Stimulated activated CD8-positive, alpha-beta memory T cell treated with anti-CD3 and anti-CD28 coated beads, Interleukin-7, amount 100 ng/mL, for 24 hours (primary cell): ENCODE measurements at places on chromosomes 3 and 15.

- DNase-seq = no peak
Measured at GRCh38 chr15:74845581-74845980, 2.6 kb upstream of the ULK3 start.

DNA sequence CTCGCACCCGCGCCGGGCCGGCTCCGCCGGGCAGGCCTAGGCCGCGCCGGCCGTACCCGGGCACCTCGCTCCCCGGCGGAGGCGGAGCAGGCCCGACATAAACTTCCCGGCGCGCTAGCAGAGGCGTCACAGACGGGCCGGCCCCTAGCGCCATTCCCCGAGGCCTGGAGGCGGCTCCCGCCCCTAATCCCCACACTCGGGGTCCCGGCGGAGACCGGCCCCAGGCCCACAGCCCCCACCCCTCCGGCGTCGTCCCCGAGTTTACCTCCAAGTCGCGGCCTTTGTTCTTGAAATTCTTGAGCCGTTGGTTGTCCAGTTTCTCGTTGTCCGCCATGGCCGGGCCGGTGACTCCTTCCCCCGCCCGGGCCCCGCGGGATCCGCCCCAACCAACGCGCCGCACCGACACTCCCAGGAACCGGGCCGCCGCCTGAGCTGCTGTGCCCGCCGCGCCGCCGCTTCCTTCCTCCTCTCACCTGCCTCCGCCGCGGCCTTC, 376 bp downstream of the KPNA4 start:
- DNase-seq = no peak

DNA sequence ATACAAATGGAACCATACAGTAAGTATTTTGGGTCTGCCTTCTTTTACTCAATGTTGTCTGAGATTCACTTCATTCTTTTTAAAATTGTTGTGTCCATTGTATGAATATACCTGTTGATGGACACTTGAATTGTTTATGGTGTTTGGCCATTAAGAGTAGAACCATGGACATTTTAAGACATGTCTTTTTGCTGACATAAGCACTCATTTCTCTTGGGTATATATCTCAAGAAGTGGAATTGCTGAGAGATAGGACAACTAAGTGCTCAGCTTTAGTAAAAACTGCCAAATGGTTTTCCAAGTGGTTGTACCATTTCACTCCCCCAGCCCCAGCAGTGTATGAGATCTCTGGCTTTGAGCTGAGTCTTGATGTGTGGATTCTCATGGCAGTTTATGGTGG, 28.2 kb downstream of the POMGNT2 start:
- no peak for DNase-seq

GRCh38 chr3:143433787-143434378, 314.3 kb downstream of the CHST2 start:
- DNase-seq = no peak

DNA sequence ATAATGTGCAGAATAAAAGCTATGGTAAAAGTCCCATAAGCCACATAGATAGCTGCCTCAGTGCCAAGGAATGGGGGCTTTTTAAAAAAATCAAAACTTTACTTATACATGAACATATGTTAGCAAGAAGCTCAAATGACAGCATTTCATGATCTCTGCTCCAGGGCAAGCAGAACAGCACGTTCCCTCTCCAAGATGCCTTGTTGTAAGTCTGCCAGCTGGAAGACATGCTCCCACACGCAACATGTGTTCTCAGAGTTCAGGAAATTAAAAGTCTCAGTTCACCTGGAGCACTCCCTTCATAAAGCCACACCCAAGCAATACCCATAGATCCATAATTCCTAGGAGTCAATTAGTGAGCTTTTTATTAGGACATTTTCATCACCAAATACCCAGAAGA, 52.2 kb downstream of the ABI3BP start:
- DNase-seq = no peak

DNA sequence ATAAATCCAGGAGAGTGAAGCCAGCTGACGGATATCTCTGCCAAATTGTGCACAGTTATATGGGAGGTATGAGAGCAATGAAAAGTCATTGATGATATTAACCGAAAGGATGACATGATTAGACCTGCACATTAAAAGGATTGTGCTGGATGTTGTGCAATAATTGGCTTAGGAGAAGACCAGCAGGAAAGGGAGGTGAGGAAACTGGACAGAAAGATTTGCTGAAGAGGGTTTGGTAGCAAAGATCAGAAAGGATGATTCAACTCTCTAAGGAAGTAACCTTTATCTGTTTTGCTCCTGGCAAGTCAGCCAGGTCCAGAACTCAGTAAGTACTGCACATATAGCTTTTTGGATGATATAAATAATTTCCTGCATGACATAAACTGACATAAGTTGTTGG, 704.7 kb downstream of the GRM7 start:
- no peak for DNase-seq

GRCh38 chr3:86988235-86988634, 2.7 kb downstream of the VGLL3 start:
- no peak for DNase-seq

GRCh38 chr3:57596495-57597126, 533 bp downstream of the ARF4 start:
- DNase-seq = peak; percentile 29
